SW480 (cell line): ENCODE measurements at places on chromosomes 11 and 22.

GRCh38 chr22:40123387-40123786, 54.3 kb upstream of the TNRC6B start:
- DNase-seq: no peak

DNA sequence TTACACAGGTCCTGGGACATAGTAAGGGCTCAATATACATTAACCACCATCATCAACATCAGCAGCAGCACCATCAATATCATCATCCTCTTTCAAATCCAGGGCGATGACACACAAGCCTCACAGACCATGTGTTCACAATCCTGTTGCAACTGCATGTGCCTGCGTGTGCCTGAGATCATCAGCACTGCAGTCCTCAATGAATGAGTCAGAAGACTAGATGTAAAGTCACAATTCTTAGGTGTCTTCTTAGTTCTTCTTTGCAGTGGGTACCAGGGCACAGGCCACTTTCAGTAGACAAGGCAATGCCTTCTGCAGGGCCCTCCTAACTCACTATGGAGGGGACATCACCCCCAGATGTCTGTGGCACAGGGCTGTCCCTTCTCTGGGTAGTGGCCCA, 111.1 kb downstream of the MYO18B start:
- DNase-seq: no peak

DNA sequence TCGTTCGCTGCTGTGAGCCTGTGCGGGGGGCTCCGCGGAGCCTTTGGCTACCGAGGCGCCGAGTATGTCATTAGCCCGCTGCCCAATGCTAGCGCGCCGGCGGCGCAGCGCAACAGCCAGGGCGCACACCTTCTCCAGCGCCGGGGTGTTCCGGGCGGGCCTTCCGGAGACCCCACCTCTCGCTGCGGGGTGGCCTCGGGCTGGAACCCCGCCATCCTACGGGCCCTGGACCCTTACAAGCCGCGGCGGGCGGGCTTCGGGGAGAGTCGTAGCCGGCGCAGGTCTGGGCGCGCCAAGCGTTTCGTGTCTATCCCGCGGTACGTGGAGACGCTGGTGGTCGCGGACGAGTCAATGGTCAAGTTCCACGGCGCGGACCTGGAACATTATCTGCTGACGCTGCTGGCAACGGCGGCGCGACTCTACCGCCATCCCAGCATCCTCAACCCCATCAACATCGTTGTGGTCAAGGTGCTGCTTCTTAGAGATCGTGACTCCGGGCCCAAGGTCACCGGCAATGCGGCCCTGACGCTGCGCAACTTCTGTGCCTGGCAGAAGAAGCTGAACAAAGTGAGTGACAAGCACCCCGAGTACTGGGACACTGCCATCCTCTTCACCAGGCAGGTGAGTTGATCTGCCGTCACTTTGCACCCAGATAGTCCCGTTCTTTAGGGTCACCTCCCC, 1.0 kb downstream of the ADAMTS15 start:
- DNase-seq: no peak

DNA sequence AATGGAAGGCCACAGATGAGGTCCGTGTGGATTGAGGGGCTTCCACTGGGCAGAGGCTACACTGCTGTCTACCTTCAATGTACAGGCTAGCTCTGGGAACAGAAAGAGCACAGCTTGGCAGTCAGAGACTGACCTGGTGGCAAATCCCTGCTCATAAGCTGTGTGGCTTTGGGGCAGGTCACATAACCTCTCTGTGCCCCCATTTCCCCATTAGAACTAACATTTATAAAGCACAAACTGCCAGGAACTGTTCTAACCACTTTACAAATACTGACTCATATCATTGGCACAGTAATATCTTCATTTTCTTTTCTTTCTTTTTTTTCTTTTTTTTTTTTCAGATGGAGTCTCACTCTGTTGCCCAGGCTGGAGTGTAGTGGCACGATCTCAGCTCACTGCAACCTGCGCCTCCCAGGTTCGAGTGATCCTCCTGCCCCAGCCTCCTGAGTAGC, 3.1 kb downstream of the FOSL1 start:
- DNase-seq: no peak

GRCh38 chr11:85752201-85752889, 58.6 kb downstream of the SYTL2 start:
- DNase-seq: no peak

- DNase-seq: no peak
Observed at GRCh38 chr22:49052023-49052538, 775.6 kb downstream of the BRD1 start.

- DNase-seq: no peak
Observed at GRCh38 chr11:128198216-128198772, 389.1 kb downstream of the ETS1 start.

DNA sequence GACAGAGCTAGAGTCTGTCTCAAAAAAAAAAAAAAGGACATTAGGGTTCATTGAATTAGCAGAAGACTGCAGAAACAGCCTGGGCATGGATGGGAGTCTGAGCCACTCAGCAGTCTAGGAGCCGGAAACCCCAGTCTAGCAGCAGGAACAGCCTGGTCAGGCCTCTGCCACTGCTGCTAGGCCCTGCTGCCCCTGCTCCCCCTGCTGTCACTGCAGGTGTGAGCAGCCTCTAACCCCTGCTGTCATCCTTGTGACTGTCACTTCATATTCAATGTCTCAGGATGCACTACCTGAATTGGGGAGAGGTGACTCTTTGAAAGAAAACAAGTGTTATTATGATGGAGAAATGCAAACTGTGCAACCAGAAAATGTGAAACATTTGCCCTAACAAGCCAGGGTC, 7.0 kb upstream of the DDX17 start:
- no peak for DNase-seq
